NCI-H1436 (cell line): ENCODE measurements at places on chromosomes 7 and 10.

DNA sequence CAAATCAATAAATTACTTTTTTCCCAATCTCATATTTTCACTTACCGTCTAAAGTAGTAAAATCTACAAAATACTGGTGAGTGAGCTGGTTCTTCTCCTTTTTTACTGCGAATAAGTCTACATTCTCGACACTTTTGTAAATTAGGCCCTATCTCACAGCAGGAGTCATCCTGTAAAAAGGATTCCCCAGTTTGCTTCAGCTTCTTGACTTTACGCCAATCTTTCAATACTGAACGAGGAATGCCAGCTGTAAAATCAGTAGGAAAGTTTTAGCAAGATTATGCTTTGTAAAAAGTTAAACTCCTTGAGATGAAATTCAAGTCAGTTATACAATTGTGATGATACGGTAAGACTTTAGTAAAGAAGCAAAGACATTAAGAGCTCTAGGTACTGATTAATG lies 67.3 kb downstream of the NRBF2 start:
- DNase-seq = no peak

DNA sequence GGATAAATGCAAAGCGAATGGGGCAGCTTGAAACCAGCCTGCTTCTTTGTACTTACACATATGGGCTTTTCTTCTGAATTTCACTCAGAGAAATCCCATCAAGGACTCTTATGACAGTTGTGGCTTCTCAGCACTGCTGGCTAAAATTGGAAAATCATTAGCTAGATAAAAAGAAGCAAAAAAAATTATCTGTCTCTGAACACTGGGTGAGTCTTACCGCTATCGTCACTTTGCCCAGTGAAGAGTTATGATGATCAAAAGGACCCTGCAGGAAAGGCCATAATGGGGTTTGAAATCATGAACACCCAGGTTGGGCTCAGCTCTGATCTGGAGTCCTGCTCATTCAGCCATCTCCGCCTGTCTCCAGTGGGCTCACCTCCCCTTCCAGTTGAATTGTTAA lies 34.3 kb downstream of the AOAH start:
- no peak for DNase-seq

GRCh38 chr7:149322737-149323136 lies 60.7 kb downstream of the ZNF783 start:
- no peak for DNase-seq

GRCh38 chr10:126314863-126315493 lies 73.3 kb downstream of the ADAM12 start:
- DNase-seq = no peak

- DNase-seq = no peak
Observed at GRCh38 chr10:114326795-114327194, 77.5 kb downstream of the AFAP1L2 start.

GRCh38 chr7:141128506-141128905 lies 54.6 kb downstream of the TMEM178B start:
- DNase-seq = no peak

GRCh38 chr7:141820067-141820466 lies 21.2 kb downstream of the PRSS37 start:
- no peak for DNase-seq

GRCh38 chr7:48170506-48170905 lies 752 bp upstream of the ABCA13 start:
- no peak for DNase-seq

DNA sequence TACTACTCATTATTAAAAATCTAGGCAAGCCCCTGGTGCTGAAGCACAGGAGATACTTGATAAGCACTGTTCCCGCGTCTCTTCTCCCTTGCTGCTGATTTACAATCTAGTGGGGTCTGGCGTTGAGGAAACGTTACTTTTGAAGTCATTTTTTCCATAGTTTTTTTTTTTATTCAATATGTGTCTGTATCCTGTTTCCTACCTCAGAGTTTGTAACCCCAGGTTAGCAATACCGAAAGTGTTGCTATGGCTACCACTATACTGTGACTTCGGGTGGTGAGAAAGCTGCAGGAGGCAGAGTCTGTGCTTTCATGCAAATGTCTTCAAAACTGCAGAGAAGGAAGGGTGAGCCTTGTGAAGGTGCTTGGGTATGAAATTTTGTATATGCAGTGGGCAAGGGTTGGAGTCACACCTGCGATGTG lies 458.8 kb upstream of the GHITM start:
- DNase-seq = no peak

DNA sequence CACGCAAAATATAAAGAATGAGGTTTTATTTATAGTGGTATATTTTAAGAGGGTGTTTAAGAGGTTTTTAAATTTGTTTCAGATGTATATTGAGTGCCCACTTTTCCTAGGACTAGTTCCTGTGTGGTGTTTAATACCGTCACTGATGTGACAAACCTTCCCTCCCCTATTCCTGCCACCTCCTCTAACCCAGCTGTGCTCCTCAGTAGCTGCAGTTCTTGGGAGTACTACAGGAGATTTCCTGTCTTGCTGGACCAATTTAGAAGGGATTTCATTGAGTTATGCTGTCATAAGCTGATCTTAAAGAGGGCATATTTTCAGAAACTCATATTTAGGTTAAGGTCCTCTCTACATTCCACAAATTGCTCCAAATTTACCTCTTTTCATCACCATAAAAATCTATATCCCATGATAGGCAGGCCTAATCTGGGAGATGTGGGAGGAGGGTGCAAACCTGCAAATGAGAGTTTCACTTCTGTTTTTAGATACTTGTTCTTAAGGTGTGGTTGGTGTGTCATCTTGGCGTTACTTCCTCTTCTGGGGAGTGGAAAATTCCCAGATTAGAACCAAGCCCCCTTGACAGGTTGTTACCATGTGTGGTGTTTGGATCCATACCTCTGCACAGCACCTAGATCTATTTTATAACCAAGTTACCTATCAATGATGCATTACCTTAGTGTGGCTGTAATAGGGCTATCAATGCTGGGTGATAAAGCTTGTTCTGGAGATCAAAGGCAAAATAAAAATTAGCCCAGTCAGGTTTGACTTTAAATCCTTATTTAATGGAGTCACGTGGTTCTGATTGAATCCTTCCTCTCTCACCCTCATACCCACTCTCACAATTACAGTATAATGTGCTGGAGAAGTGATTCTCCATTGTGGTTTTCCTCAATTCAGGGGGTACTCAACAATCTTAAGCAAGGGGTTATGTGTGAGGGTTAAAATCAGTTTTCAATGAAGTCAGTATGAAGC lies 141.1 kb downstream of the CDK14 start:
- no peak for DNase-seq

DNA sequence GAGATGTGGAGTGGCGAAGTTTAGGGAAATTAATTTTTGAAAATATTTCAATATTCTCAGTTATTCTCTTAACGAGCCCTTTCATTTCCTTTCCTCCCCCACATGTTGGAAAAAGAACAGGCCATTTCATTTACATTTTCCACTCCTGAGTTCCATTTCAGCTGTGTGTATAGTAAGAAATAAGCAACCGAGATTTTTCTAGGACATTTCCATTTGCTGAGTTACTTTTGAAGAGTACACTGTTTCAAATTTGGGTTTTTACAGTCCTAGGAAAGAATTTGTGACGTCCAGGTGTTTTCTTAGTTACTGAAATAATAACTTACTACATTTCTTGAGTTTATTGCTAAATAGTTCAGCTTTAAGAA lies 1.2 kb downstream of the SEPTIN7 start:
- no peak for DNase-seq

GRCh38 chr7:8423057-8423456 lies 10.4 kb upstream of the NXPH1 start:
- no peak for DNase-seq

DNA sequence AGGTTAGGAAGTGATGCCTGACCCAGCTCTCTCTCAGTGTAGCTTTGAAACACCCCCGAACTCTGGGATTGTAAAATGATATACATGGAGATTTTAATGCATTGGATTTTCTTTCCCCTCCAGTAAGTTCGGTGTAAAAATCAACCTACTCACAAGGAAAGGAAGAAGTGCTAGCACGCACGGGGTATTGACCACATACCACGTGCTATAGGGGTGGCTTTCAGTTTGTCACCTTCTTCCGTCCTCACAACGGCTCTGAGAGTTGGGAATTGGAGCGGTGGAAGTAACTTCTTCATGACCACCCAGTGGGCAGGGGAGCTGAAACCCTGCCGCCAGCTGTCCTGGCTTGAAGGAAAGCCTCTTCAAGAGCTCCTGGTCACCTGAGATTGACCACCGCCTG lies 149.4 kb upstream of the PRR15 start:
- DNase-seq = no peak

GRCh38 chr10:91690412-91690811 lies 57.5 kb upstream of the PPP1R3C start:
- DNase-seq = no peak

- no peak for DNase-seq
Observed at GRCh38 chr7:22361320-22361719, 4.4 kb upstream of the RAPGEF5 start.

DNA sequence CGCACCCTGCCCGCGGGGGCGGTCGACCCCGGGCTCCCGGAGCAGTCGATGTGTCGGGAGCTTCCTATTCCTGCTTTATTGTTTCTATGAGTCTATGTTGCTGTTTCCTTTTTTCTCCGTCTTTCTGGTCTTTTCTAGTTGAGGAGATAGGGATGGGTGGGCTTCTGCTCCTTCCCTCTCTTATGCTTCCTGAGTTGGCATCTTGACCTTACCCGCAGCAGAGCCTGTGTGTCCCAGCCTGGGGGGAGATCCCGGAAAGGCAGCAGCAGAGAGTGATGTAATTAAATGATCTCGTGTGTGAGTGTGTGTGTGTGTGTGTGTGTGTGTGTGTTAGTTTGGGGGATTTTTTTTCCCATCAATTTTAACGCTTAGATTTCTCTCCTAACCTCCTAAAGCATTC lies 486 bp upstream of the SORCS1 start:
- no peak for DNase-seq

- no peak for DNase-seq
Observed at GRCh38 chr10:98255146-98255877, 12.7 kb downstream of the LOXL4 start.

- no peak for DNase-seq
Observed at GRCh38 chr10:71597821-71598498, 121.6 kb downstream of the C10orf105 start.

- DNase-seq = no peak
Observed at GRCh38 chr7:155164316-155164715, 94.2 kb downstream of the HTR5A start.

- no peak for DNase-seq
Observed at GRCh38 chr10:114626841-114627240, 31.2 kb downstream of the ABLIM1 start.

GRCh38 chr7:46744957-46745706 lies 824.1 kb upstream of the IGFBP3 start:
- no peak for DNase-seq

- DNase-seq = peak; percentile 73
Observed at GRCh38 chr7:1025743-1026581, 18.4 kb upstream of the GPR146 start.

- no peak for DNase-seq
Observed at GRCh38 chr10:114052255-114052654, 8.6 kb downstream of the ADRB1 start.

GRCh38 chr7:157177983-157178381 lies 39.3 kb downstream of the UBE3C start:
- DNase-seq = no peak

DNA sequence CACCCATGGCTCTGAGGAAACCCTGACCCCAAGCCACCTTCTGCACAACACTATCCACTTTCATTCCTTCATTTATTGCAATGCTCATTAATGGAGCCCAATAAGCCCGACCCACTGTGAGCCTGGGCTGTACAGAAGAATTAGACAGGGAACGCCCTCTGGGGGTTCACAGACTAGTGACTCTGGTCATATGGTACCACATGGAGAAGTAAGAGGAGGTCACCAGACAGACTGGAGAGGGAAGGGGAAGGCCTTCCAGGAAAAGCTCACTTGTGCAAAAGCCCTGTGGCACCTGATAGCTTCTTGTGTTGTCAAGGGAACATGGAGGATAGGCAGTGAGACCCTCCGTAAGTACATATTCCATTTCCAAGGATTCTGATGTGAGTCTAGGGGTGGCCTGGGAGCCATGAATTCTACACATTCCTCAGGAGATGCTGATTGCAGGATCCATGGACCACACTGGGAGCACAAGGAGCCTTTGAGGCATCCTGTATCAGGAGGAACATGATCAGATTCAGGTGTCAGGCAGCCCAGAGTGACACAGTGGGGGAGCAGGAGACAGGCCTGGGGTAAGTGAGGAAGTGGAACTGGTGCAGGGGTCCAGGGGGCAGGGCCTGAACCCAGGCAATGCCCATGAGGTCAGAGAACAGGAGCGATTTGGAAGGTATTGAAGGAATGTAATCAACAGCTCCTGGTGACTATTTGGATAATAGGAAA lies 19.9 kb downstream of the TMEM72 start:
- no peak for DNase-seq

DNA sequence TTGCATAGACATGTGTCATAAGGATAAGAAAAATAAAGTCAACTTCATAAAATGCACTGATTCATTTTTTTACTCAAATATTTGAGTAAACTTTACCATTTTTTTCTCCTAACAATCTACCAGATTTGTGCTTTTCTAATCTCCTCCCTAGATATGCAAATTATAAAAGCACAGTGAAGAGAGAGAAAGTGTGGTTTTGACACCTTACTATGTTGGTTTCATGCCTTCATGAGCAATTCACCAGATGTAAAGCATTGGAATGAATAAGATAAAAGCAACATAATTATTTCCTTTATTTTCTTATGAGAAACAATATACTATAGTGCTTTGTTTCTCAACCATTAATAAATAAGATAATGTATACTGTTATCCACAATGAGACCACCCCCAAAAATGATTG lies 432.5 kb upstream of the PCDH15 start:
- DNase-seq = no peak

- DNase-seq = no peak
Observed at GRCh38 chr10:96280859-96281258, 9.5 kb upstream of the BLNK start.

- no peak for DNase-seq
Observed at GRCh38 chr7:44145969-44146911, 5.1 kb upstream of the MYL7 start.

GRCh38 chr7:82317760-82318159 lies 125.8 kb downstream of the CACNA2D1 start:
- DNase-seq = no peak

GRCh38 chr7:73890555-73891147 lies 29.7 kb downstream of the TMEM270 start:
- no peak for DNase-seq

- no peak for DNase-seq
Observed at GRCh38 chr10:86644152-86644793, 10.1 kb upstream of the OPN4 start.

DNA sequence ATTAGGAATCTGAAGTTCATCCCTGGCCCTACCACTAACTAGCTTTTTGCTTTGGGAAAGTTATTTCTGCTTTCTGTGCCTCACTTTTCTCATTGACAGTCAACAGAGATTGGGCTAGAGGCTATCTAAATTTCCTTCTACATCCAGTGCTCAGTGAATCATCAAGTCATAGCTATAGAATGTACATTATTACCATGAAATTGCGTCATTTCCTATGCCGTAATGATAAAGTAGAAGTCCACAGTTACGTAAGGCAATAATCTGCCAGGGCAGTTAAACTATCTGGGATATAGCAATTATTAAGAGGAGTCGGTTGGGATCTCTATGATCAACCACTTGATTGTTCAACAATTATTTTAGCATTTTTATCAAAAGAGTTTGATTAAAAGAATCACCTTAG lies 64.4 kb downstream of the ITGB8 start:
- no peak for DNase-seq

GRCh38 chr7:44121761-44122420 lies 1.5 kb downstream of the POLD2 start:
- DNase-seq = no peak
